ENCODE measurements at places on chromosomes 6 and 20.
A peak's percentile ranks its signal among the peaks of the same experiment; 100 is the strongest.

GRCh38 chr20:887137-887536 lies 29.0 kb downstream of the ANGPT4 start:
- DNase-seq = no peak

- DNase-seq = no peak
Measured at GRCh38 chr6:20846602-20847028, 312.4 kb downstream of the CDKAL1 start.

- DNase-seq = no peak
Measured at GRCh38 chr20:56453352-56453751, 15.1 kb upstream of the RTF2 start.

- no peak for DNase-seq
Measured at GRCh38 chr6:149463781-149464180, 21.0 kb downstream of the ZC3H12D start.

DNA sequence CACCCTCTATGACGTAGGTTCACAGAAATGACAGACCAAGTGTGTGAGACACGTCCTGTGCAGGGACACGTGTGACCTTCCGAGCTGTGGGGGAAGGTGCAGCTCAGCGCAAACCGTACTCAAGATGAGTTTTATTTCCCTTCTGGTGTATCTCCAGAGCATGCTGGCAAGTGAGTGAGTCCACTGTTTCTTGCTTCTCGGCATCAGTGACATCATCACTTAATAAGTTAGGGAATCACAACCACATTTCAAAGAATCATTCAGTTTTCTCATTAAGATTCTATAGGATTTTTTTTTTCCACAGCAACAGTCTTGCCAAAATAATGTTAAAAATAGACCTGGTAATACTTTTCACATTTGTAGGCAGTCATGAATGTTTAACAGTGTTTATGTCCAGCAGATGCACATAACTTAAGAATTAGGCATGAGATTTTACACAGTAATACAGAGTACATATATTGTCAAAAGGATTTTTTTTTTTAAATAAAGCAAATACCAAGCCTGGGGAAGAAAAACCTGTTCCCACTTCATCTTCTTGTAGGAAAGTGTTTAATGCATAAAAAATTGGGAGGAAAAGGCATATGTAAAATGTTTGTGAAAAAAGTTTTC lies 417.8 kb downstream of the CDC5L start:
- no peak for DNase-seq

GRCh38 chr20:50724112-50724725 lies 7.2 kb upstream of the PARD6B start:
- DNase-seq = no peak

GRCh38 chr20:11537032-11537431 lies 380.7 kb upstream of the BTBD3 start:
- DNase-seq = no peak

DNA sequence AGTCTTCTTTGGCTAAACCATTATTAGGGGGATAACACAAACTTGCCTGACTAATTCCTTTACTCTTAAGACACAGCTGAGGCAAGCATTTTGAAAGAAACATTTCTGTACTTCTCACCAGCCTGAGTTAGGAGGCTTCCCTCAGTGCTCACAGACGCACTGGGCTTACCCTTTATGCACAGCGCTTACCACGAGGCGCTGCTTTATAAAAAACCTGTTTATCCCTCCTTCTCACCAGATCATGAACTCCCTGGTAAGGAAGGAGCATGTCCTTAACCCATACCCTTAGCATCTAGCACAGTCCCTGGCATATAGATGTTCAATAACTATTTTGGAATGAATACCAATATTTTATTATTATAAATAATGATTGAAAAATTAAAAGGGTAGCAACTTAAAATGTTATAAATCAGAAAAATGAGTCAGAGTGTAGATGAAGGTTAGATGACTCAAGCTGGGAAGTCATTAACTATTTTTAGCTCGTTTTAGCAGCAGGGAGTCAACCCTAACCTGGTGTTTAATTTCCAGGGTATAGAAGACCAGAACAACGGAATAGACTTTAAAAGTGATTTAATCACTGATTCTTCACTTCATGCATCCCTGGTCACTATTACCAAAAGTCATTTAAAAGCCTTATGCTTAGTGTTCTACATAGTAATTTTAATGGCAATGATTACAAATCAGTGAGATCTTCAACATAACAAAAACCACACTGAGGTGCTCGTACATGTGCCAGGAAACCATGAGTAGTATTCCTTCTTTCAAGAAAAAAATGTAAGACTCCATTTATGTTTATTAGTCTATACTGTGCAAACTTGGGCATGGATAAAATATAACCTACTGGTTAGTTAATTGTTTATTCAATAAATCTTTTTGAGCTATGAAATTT lies 4.1 kb upstream of the TPD52L1 start:
- no peak for DNase-seq

DNA sequence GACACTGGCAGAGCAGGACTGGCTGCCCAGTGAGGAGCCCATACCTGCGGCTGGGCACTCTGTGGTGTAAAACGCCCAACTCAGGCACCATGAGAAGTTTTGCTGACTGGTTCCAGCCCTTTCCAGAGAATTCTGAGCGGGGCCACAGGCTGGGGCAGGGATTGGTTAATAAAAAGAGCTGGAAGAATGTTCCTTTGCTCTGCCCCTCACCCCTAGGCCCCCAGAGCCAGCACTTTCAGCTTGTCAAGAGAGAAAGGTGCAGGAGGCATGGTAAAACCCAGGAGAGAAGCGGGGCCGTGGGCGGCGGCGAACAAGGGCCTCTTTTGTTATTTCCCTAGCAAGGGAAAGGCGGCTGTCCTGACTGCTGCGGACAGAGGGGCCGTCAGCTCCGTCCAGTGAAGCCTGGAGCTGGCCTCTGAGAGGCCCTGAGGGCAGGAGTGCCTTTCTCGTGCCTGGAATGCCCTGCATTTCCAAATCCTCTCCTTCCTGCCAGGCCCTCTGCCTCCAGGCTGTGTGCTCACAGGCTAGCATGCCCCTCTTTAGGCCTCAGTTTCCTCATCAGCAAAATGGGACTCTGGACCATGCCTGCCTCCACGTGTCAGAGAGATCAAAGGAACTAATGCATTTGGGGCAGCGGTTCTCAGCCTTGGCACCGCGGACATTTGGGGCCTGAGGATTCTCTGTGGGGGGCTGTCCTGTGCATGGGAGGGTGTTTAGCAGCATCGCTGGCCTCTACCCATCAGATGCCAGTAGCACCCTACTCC lies 12.9 kb downstream of the SLC13A3 start:
- no peak for DNase-seq

GRCh38 chr6:148793721-148794120 lies 46.9 kb downstream of the UST start:
- DNase-seq = no peak

DNA sequence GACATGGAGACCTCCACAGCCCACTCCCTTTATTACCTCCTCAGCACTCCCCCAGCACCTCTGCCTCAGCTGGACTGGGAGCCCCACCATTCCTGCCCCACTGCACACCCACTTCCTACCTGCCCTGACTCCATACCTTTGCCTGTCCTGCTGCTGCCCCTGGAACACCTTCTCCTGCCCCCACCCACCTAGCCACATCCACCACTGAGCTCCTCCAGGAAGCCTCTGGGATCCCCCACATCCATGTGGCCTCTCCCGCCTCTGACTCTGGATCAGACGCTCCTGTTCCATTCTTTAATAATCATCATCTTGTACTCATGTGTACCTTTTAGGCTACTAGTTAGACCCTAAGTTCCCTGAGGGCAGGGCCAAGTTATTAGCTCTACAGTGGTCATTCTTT lies 2.2 kb upstream of the SDCBP2 start:
- DNase-seq = no peak

DNA sequence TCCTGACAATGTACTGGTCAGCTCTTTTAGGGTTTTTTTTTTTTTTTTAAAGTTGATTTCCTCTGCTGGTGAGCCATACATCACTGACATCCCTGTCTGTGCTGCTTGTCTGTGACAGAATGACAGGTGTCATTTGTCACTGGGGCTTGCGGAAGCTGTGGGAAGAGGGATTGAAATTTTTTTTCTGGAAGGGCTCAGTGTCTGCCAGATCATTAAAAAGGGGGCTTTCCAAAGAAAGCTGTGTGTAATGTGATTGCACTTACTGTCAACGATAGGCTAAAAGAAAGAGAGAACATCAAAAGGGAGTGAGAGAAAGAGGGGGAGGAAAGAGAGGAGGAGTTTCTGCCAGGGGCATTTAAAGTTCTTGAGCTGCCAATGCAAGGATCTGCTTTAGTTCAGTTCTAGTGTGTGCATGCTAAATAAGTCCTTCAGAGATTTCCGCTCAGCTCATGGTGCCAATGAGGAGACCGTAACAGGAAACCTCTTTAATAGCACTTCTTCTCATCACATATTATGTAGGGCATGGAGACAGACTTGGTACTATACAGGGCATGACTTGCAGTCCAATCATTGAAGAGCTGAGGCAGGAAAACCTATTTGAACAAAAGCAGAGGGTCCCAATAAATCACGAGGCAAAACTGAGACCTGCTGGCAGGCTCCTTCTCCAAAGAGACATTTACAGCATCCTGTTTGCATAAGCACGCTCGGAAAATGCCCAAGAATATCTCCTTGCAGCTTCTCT lies 177.2 kb downstream of the TSHZ2 start:
- no peak for DNase-seq

DNA sequence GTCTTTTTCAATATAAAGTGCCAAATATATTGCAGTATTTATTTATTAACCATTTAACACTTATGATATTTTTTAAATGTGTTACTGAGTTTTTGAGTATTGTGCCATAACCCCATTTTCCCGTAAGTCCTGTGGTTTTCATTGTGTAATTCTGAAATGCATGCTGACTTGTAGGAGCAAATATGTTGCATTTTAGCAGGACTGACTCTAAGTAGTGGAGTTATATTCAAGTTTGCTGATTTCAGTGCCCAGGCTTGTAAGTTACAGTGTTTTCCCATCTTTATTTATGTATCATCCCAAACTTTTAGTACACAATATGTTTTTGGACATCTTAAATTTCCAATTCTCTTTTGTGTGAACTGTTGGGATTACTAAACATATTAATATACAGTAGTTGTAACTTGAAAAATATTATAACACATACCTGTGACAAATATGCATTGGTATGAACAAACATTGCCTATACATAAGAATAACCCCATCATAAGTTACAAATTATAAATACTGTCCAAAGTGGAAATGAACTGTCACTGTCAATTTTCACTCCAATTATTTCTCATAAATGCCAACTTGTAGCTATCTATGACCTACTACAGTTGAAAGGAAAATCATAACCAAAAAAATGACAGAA lies 179.3 kb upstream of the RUNX2 start:
- no peak for DNase-seq

DNA sequence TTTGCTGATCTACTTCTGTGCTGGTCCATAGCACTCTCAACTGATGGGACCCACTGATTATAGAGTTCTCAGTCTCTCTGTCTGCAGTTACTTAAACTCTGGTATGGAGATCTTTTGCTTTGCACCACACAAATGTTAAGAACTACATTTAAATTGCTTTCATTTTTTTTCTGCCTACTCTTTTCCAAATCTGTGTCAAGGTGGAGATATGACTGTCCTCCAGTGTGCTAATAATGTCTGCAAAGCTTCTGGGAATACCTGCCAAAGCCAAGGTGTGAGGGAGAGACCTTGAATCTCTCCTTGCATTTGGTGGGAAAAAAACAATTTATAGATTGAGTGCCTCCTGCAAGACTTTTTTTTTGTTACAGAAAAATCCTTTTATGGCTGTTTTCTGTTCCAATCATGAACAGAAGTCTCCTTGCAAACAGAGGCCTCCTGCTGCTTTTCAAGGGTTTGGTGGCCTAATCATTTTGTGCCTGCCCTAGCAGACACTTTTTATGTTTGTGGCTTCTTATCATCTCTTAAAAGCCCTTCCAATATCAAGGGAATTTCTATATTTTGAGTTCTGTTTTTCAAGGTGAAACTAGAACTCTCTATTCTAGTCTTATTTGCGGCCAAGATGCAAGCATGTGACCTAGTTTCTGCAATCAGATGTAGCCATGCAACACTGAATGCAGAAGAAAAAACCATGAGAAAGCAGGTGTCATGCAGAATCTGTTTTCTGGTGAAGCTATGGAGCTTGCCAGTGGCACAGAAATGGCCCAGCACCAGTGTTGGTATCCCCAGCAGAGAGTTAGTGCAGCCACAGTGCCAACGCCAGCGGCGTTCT lies 23.2 kb upstream of the AKIRIN2 start:
- no peak for DNase-seq

- DNase-seq = no peak
Measured at GRCh38 chr20:8073024-8073832, 53.7 kb upstream of the TMX4 start.

GRCh38 chr20:47663354-47664067 lies 121.8 kb downstream of the SULF2 start:
- peak; percentile 39 for DNase-seq

- no peak for DNase-seq
Measured at GRCh38 chr20:32434434-32434833, 76.3 kb downstream of the ASXL1 start.

- DNase-seq = no peak
Measured at GRCh38 chr6:108024427-108025073, 50.0 kb downstream of the OSTM1 start.
